ENCODE measurements at places on chromosomes 7 and 10. TPM values are rescaled to one million over a fixed set of nuclear protein-coding genes. Genes with fewer than 3 reads are reported as not detected.

MACC1 gene
- 11.2 TPM for polyA plus RNA-seq

GRCh38 chr7:150444674-150445365 is 5.6 kb upstream of the GIMAP8 start:
- no peak for DNase-seq

DNA sequence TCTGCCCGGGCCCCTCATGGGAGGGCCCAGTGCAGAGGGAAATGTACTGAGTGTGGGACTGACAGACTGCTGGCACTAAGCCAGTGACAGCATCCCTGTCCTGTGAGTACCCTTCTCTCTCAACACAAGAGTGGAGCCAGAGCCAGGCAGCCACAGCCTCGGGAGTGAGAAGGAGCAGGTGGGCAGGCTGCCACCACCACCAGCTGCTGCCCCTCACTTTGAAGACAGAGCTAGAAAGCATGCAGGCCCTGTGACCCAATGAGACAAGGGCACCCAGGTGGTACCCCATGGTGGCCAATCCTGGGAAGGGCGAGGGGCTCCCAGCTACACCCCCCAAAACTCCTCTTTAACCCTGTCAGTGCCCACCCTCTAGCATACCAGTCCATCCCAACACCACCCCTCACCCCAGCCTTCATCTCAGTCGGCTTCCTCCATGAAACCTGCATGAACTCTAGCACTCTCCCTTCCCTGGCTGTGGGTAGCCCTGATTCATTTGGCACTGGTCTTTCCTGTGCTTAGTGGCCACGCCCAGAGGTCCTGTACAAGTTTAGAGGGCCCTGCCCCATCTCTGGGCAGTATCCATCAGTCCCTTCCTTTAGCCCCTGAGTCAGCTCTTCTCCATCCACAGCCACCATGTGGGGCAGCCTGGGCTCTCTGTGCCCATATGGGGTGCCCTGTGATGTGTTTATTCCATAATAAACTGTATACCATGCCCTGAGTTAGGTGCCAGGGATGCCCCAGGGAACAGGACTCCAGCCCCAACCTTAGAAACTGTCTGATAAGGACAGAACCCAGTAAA is 207.0 kb upstream of the ZMIZ1 start:
- DNase-seq = no peak

- DNase-seq = no peak
These were observed 31.9 kb upstream of the NEUROD6 start for GRCh38 chr7:31372231-31372959.

DNA sequence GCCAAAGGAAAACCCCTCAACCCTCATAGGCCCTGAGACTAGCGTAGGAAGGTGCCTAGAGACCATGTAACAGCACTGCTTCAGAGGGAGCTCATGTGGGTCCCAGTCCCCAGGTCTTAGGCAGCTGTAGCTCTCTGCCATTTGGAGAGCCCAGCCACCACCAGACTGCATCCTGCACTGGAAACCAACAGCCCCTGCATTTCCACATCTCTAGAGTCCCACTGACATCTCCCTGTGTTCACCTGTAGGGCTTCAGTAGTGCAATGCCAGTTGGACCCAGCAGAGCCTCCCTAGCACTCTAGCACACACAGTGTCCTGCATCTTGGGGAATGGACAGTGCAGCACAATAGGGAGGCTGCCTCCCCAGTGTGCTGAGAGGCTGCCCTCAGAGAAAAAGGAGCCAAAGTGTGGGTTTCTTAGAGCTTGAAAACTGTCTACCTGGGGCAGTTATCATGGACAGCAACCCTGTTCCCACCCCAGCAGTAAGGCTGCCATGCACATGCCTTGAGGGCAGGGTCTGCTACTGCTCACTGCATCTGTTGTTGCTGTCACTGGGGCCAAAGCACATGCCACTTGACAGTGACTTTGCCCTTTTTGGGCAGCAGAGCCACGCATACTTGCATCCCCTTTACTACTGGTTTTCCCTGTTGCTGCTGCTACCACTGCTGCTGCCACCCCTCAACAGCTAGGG is 46.7 kb upstream of the ANTXRL start:
- DNase-seq = no peak

GNGT1 gene
- polyA plus RNA-seq = 0.03 TPM

IFIT1 gene
- 15.0 TPM for polyA plus RNA-seq

CROT gene
- polyA plus RNA-seq = 36.8 TPM

GRCh38 chr10:87546971-87547413 is 42.3 kb downstream of the MINPP1 start:
- no peak for DNase-seq

DNA sequence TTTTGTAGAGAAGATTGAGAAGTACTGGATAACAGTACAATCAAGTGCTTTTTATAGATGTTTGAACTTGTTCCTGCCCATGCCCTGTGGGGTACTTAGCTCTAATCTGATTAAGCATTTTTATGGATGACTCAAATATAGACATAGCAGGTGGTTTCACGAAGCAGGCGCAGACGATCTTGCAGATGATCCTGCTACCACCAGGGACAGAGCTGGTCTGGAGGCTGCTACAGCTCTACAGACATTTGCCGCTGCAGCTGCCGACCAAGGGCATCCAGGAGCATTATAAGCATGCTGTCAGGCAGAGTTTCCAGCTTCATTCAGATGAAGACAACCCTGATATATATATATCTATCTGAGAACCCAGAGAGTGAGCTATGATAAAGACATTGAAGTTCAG is 650.4 kb downstream of the NXPH1 start:
- no peak for DNase-seq

DNA sequence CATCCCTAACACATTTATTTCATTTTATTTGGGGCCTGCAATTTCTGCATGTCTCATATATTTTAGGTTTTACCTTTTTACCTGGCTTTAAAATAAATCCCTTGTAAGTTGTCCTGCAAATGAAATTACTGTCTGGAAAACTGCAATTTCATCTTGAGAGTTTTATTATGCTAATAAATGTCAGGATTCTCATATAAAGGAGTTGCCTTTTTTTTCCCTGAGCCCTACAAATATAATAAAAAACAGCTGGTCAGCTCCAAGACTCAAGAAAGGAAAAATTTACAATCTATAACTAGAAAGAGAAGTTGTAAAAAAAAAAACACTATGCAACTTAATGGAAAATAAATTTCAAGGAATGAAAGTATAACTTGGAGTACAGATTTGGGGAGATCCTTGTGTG is 108.7 kb downstream of the SH2D4B start:
- peak; percentile 55 for DNase-seq

All from right renal pelvis (tissue), 4 donors.